ENCODE measurements at places on chromosomes 11 and 22.

- DNase-seq = no peak
Measured at GRCh38 chr11:59862252-59862651, 4.0 kb downstream of the TCN1 start.

DNA sequence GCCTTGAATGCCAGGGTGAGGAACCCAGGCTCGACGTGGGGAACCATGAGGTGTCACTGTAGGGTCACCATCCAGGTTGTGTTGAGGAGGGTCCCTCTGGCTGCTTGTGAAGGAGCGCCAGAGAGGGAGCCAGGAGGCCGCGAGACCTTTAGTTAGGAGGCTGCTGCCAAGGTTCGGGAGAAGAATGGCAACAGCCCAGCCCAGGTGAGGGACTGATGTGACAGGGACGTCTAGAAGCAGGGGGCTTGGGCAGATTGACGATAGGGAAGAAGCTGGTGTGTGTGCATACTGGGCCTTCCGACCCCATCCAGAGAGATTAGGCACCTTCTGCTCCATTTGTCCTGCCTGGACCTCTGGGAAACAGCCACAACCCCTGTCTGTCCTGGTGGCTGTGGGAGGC lies 49.0 kb downstream of the MYO7A start:
- no peak for DNase-seq

- DNase-seq = no peak
Measured at GRCh38 chr11:128389461-128389976, 197.8 kb downstream of the ETS1 start.

- DNase-seq = no peak
Measured at GRCh38 chr11:3163241-3163981, 1.7 kb downstream of the OSBPL5 start.

GRCh38 chr22:39472570-39473556 lies 16.1 kb downstream of the MGAT3 start:
- DNase-seq = no peak

DNA sequence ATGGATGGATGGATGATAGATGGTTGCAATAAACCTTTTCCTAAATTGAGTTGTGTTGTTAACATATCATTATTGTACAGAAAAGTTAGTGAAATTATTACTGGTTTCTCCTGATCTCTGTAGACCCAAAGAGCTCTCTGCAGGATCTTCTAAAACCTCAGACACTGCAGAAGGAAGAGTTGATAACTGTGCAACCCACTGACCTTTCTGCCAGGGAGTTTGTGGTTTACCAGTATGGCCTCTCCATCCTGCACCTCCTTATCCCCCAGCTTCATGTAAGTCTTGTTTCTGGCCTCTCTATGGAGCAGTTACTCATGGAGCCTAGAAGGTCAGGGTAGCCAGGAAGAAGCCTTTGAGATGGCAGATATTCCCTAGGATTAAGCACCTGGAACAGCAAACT lies 45.6 kb downstream of the BTG4 start:
- no peak for DNase-seq

DNA sequence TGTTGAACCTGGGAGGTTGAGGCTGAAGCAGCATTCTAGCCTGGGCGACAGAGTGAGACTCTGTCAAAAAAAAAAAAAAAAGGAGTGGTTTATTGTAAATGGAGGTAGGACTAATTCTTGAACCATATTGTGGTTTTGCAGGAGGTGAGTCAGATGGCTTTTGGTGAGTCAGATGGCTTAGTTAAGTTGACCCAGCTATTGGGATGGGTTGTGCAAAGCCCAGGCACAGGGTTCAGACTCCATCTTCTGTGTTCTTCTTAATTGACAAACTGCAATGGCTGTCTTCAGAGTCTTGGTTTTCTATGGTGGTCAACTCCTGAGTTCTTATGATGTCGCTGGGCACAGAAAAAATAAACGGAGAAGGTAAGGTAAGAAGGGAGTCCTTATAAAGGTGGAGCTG lies 182.7 kb downstream of the ADAMTS15 start:
- DNase-seq = no peak

GRCh38 chr11:128621601-128622501 lies 34.5 kb upstream of the ETS1 start:
- DNase-seq = no peak

- DNase-seq = no peak
Measured at GRCh38 chr11:57512646-57513451, 2.7 kb downstream of the SLC43A1 start.

GRCh38 chr11:126496576-126497337 lies 141.3 kb downstream of the ST3GAL4 start:
- DNase-seq = no peak

GRCh38 chr11:100703139-100703538 lies 16.1 kb downstream of the ARHGAP42 start:
- no peak for DNase-seq

GRCh38 chr11:123409456-123410217 lies 20.4 kb upstream of the GRAMD1B start:
- no peak for DNase-seq

DNA sequence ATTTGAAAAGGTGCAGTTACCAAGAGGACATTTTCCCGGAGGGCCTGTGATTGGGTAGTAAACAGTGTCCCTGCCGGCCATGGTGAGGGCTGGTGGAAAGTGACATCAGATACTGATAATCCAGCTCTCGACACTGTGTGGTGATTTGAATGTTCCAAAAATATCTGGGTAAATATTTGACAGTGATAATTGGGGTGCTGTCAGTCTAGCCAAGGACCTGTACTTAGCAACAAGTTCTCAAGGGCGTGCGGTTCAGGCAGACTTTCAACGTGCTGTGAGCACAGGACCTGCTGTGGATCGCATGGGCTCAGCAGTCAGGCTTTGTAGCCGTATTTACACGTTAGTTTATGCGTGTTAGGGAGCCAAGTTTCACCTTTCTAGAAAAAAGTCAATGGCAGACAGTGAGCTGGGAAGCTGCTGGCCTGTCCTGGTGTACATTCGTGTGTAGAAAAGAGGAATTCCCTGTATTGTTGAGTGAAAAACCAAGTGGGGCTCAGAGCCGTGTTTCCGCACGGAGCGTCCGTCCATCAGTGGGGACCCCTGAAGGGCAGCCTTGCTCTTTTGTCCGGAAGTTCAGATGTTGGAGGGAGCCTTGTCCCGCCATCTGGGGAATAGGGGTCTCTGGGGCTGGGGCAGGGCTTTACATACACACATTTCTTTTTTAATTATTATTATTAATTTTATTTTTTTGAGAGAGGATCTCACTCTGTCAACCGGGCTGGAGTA lies 11.3 kb downstream of the TRMU start:
- no peak for DNase-seq

DNA sequence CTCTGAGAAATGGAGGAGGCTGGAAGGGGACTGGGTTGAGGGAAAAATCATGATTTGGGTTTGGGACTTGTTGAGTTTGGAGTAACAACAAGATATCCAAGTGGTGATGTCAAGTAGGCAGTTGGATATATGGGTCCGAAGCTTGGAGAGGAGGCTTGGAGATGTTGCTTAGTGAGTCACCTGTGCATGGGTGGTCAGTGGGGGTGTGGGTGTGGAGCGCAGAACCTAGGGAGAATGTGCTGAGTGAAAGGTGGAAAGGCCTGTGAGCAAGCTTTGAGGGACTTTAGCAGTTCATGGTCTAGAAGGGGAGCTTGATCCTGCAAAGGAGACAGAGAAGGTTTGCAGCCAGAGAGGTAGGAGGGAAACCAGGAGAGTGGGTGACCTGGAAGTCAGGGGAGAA lies 38.2 kb downstream of the PRDM11 start:
- no peak for DNase-seq

DNA sequence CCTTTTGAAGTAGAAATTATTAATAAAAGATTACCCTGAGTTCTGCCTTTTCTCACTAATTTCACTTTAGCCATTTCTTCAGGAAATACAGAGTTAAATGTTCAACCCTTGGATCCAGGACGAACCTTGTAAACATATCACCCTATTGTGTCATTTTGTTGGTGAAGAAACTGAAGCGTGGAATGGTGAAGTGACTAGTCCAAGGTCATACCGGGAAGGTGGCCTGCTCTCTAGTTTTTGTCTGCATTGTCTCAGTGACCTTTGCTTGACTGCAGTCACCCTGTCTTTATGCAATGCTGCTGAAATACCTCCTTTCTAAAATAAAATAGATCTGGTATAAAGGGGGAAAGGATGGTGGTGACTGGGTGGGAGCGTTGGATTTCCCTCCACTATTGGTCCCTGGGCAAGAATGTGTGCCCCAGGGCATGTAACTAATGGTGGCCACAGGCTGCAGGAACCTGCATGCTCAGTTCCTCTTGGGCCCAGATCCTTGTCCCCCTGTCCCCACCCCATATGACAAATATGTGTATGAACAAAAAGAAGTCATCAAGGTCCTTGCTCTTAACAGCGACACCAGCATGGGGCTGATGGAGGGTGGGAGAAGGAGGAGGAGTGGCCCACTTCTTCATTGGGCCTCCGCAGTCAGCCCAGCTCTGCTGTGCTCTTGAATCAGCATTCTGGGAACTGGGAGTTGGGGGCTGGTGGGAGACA lies 977 bp upstream of the SORL1-AS1 start:
- no peak for DNase-seq

- DNase-seq = no peak
Measured at GRCh38 chr11:134893810-134894685, 482.0 kb upstream of the B3GAT1 start.

DNA sequence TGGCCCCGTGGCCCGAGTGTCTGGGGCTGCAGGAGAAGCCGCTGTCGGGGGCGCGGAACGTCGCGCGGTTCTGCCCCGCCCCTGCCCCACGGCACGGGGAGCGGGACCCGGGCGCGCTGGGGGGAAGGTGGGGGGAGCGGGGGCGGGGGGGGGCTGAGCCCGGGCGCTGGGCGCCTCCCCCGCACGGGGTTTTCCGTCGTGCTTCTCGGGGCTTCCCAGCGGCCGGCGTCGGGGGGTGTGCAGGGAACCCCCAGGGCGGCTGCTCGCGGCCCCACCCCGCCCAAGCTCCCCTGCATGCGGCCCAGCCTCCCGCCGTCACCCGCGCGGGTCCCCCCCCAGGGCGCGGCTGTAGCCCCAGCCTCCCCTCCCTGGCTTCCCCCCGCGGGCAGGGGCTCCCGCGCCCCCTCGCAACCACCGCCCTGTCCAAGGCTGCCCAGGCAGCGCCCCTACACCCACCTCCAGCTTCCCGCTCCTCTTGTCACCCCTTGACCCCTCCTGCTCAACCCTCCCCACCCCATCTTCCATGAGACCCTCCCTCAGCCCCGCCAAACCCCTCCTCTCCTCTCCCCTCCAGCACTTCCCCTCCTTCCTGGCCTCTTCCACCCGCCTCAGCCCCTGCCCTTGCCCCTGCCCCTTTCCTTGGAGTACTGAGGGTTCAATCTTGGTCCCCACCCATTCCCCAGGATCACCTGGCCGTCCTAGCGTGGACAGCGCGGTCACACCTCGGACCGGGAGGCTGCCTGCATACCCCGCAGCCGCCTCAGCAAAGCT lies 1.7 kb downstream of the IL17REL start:
- no peak for DNase-seq

GRCh38 chr11:81787584-81788049 lies 946.0 kb downstream of the FAM181B start:
- DNase-seq = no peak

GRCh38 chr22:42431401-42432019 lies 693 bp downstream of the NFAM1 start:
- no peak for DNase-seq

DNA sequence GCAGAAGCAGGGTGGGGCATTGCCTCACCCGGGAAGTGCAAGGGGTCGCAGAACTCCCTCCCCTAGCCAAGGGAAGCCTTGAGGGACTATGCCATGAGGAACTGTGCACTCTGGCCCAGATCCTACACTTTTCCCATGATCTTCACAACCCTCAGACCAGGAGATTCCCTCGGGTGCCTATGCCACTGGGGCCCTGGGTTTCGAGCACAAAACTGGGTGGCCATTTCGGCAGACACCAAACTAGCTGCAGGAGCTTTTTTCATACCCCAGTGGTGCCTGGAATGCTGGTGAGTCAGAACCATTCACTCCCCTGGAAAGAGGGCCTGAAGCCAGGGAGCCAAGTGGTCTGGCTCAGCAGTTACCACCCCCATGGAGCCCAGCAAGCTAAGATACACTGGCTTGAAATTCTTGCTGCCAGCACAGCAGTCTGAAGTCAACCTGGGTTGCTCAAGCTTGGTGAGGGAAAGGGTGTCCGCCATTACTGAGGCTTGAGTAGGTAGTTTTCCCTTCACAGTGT lies 573.7 kb upstream of the ANO3 start:
- no peak for DNase-seq

DNA sequence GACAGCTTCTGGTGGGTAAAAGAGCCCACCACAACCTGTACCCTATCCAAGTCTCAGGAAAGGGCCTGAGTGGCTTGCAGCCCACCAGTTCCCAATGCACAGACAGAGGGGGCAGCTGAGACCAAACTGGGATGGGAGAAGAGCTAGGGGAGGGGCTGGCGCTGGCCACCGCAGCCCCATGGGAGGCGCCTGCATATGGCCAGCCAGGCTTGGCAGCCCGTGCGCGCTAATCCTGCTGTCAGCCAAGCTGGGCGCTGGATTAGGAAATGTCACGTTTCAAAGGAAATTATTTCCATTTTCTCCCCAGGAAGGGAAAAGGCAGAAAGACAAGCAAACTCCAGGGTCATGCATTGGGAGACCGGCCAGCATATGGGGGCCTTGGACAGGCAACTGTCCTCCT lies 236.8 kb downstream of the BUD13 start:
- DNase-seq = no peak

GRCh38 chr22:23255506-23256170 lies 75.3 kb downstream of the BCR start:
- DNase-seq = no peak

DNA sequence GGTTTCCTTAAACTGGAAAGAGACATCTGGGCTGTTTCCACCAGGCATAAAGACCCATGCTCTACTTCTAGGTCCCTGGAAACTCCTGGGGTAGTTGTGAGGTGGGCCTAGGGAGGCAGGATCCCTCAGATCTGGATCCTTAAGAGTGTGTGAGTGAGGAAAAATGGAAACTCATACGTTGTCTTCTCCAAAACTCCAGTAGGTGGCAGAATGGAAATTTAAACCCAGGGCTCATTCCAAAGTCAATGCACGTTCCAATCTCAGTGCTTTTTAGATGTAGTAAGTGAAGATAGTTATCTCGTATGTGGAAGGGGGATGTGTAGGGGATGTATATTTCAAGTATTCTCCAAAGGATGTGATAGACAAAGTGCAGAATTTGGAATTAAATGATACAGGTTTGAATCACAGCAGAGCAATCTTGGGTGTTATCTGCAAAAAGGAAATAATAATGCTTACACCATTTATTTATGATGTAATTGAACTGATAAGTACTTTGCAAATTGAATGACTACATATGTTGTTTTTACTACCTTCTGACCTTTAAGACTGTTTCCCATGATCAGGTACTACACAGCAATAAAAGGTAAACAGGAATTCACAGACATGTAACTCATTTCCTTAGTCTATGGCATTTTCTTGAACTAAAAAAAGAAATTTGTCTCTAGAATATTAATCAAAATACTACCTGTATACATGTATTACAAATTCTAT lies 13.1 kb upstream of the MMP1 start:
- DNase-seq = no peak

DNA sequence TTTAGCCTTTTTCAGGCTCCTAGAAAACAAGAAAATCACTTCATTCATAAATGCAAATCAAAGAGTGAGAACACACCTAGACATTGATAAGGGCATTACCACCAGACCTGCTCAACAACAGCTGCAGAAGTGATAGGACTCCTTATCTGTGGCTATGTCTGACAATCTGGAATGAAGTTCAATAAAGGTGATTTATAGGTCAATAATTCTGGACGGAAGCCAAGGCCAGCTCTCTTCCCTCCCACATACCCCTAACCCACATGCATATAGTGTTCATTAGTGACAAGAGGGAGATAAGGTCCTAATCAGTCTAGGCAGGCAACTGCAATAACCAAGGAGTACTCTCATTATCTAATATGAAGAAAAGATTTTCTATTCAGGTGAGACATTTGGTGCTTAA lies 111.3 kb downstream of the ETS1 start:
- no peak for DNase-seq

- no peak for DNase-seq
Measured at GRCh38 chr11:133228471-133229329, 303.6 kb downstream of the OPCML start.

Measured in NCI-H460 (cell line).